ENCODE measurements at places on chromosomes 11 and 22.
A peak's percentile ranks its signal among the peaks of the same experiment; 100 is the strongest.

GRCh38 chr22:42702675-42703074 is 18.0 kb downstream of the A4GALT start:
- H3K36me3 ChIP-seq = no peaks in the 10 kb centered on the region
- no peak for DNase-seq
- H3K27ac ChIP-seq = no peak overlapping the region
- no peaks in the 10 kb centered on the region for H3K27me3 ChIP-seq

GRCh38 chr22:32050678-32051515 is 7.8 kb downstream of the SLC5A1 start:
- H3K4me1 ChIP-seq = peaks cover 3% of the 10 kb centered on the region
- H3K27me3 ChIP-seq = no peaks in the 10 kb centered on the region
- H3K36me3 ChIP-seq = no peaks in the 10 kb centered on the region
- peak; percentile 90 for DNase-seq
- no peak overlapping the region for H3K4me3 ChIP-seq

- H3K36me3 ChIP-seq = no peaks in the 10 kb centered on the region
- H3K4me1 ChIP-seq = no peaks in the 10 kb centered on the region
- no peak overlapping the region for H3K27ac ChIP-seq
- no peak for DNase-seq
These were observed 27.9 kb downstream of the PAX6 start for GRCh38 chr11:31783252-31783651.

GRCh38 chr22:30526656-30527055 is 19.9 kb downstream of the SEC14L6 start:
- no peaks in the 10 kb centered on the region for H3K36me3 ChIP-seq
- no peak overlapping the region for H3K27ac ChIP-seq
- no peaks in the 10 kb centered on the region for H3K27me3 ChIP-seq
- DNase-seq = no peak

GRCh38 chr11:65459552-65459951 is 37.0 kb downstream of the NEAT1 start:
- H3K27ac ChIP-seq = no peak overlapping the region
- H3K27me3 ChIP-seq = no peaks in the 10 kb centered on the region
- H3K4me1 ChIP-seq = no peaks in the 10 kb centered on the region
- H3K4me3 ChIP-seq = no peak overlapping the region
- no peaks in the 10 kb centered on the region for H3K36me3 ChIP-seq

GRCh38 chr11:19432370-19433061 is 191.8 kb upstream of the E2F8 start:
- H3K4me3 ChIP-seq = no peak overlapping the region
- no peaks in the 10 kb centered on the region for H3K27me3 ChIP-seq
- no peaks in the 10 kb centered on the region for H3K4me1 ChIP-seq
- H3K36me3 ChIP-seq = no peaks in the 10 kb centered on the region
- no peak for DNase-seq

GRCh38 chr11:7589861-7590260 is 76.1 kb downstream of the PPFIBP2 start:
- H3K27ac ChIP-seq = no peak overlapping the region
- H3K4me1 ChIP-seq = no peaks in the 10 kb centered on the region
- no peaks in the 10 kb centered on the region for H3K27me3 ChIP-seq
- H3K36me3 ChIP-seq = no peaks in the 10 kb centered on the region
- DNase-seq = no peak

GRCh38 chr11:9132203-9132878 is 40.9 kb upstream of the SCUBE2 start:
- no peak for DNase-seq
- no peaks in the 10 kb centered on the region for H3K27me3 ChIP-seq
- peaks cover 4% of the 10 kb centered on the region for H3K4me1 ChIP-seq
- no peaks in the 10 kb centered on the region for H3K36me3 ChIP-seq
- no peak overlapping the region for H3K27ac ChIP-seq

DNA sequence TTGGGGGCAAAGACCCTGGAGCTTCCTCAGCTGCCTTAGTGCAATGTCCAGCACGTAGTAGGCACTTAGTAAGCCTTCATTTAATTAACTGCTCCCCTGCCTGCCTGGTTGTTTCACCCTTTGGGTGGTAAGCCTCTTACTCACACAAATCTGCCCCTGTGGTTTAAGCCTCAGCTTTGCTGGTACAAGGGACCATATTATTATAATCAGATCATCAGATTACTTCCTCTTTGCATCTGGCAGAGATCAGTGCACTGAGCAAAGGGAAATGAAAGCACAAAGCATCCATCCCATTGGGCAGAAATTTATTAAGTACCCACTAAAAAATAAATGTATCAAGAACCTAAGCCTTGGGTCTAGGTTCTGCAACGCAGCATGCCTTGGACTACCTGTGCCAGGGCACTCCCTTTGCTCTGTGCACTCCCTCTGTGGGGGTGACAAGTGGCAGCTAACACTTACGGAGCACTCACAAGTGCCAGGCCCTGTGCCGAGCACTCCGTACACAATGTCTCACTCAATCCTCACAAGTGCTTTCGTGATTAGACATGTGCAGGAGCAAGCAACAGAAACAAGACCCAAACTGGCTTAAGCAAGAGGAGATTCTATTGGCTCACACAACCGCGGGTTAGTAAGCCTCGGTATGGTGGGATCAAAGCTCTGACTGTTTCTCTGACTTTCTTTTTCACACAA is 34.9 kb upstream of the DAGLA start:
- no peaks in the 10 kb centered on the region for H3K27me3 ChIP-seq
- no peaks in the 10 kb centered on the region for H3K36me3 ChIP-seq
- no peak overlapping the region for H3K27ac ChIP-seq
- no peaks in the 10 kb centered on the region for H3K4me1 ChIP-seq
- no peak overlapping the region for H3K4me3 ChIP-seq

GRCh38 chr11:133078591-133079404 is 453.5 kb downstream of the OPCML start:
- H3K4me3 ChIP-seq = no peak overlapping the region
- H3K27me3 ChIP-seq = peaks cover 5% of the 10 kb centered on the region

- no peaks in the 10 kb centered on the region for H3K27me3 ChIP-seq
- H3K4me1 ChIP-seq = peaks cover 26% of the 10 kb centered on the region
- H3K27ac ChIP-seq = no peak overlapping the region
- no peak overlapping the region for H3K4me3 ChIP-seq
These were observed 4.6 kb downstream of the CD151 start for GRCh38 chr11:837189-837989.

DNA sequence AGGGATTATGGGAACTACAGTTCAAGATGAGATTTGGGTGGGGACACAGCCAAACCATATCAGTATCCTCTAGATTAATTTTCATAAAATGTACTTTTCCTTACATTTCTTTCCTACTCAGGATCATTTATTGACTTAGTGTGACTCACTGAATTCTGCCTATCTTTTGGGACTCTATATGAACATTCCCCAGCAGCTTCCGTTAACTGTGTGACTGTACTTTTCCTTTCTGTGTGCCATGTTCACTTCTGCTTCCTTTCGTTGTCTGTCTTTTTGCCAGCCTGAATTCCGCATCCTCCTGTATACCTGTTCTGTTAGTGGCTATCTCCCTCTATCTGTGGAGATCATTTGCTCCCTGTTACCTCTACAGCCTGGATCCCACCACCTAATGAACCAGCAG is 48.8 kb downstream of the SPECC1L start:
- no peak for DNase-seq
- H3K27ac ChIP-seq = no peak overlapping the region
- no peaks in the 10 kb centered on the region for H3K36me3 ChIP-seq

GRCh38 chr11:57310630-57311086 is 14.1 kb downstream of the TNKS1BP1 start:
- H3K27ac ChIP-seq = peak overlapping the region; percentile 78
- peak overlapping the region; percentile 38 for H3K4me3 ChIP-seq
- H3K4me1 ChIP-seq = peaks cover 25% of the 10 kb centered on the region
- H3K27me3 ChIP-seq = no peaks in the 10 kb centered on the region

GRCh38 chr11:131370090-131370751 is at the start of gene NTM:
Gene NTM, plus strand, starts transcription at chr11:131370615.
- no peaks in the 10 kb centered on the region for H3K4me1 ChIP-seq
- H3K27ac ChIP-seq = no peak within 1 kb of the TSS
- peak; percentile 23 for DNase-seq
- peaks cover 11% of the 10 kb centered on the region for H3K27me3 ChIP-seq
- no peaks in the 10 kb centered on the region for H3K36me3 ChIP-seq
- H3K4me3 ChIP-seq = no peak within 1 kb of the TSS

DNA sequence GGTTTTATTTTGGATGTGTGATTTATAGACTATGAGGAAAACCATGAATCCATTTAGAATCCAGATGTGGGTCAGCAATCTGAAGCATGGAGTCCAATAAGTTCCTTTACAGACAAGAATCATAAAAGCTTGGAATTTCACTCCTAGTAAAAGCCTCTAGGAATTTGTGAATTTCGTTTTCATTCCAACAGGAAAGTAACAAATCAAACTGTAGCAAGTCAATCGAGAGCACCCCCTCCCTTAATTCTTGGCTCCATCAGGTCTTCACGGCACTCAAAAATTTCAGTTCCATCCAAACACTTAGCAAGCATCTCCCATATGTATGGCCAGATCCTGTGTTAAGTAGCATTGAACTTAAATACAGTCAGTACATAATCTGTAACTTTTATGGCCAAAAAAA is 143.6 kb upstream of the POU2AF2 start:
- no peak overlapping the region for H3K27ac ChIP-seq
- H3K4me3 ChIP-seq = no peak overlapping the region
- no peaks in the 10 kb centered on the region for H3K36me3 ChIP-seq
- DNase-seq = no peak
- no peaks in the 10 kb centered on the region for H3K4me1 ChIP-seq
- no peaks in the 10 kb centered on the region for H3K27me3 ChIP-seq

DNA sequence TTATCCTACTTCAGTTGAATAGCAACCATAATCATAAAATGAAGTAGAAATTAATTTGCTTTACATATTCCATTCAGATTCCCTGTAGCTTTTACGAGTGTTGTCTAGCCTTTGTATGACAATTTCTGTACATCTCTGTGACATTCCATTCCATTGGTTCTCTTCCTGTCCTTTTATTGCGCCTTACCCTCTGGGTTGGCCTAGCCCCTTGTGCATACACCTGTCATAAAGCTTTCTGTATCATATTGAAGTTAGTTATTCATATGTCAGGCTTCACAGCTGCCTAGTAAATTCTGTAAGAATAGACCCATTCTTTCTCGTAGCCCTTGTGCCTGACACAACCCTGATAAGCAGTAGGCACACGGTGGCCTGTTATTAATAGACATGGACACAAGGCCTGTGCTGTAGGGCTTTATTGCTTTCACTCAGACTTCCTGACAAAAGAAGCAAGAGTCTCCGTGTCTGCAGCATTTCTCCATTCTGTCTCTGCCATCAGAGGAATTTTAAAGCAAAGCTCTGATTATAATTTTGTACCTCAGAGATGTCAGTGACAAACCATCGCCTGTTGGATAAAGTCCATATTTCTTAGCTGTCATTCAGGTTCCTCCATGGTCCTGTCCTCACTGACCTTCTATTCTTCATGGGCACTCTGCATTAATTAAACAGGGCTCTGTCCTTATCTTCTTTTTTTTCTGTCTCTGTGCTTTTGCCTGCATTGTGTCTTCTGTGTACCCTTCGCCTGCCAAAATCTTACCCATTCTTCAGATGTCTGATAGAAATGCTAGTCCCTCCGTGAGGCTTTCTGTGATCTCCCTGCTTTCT is 49.4 kb downstream of the BID start:
- no peak for DNase-seq
- H3K27me3 ChIP-seq = no peaks in the 10 kb centered on the region

GRCh38 chr11:63915961-63916836 is 765 bp downstream of the RCOR2 start:
- no peaks in the 10 kb centered on the region for H3K27me3 ChIP-seq
- peak overlapping the region; percentile 23 for H3K4me3 ChIP-seq
- DNase-seq = no peak
- peaks cover 14% of the 10 kb centered on the region for H3K4me1 ChIP-seq
- H3K36me3 ChIP-seq = no peaks in the 10 kb centered on the region

DNA sequence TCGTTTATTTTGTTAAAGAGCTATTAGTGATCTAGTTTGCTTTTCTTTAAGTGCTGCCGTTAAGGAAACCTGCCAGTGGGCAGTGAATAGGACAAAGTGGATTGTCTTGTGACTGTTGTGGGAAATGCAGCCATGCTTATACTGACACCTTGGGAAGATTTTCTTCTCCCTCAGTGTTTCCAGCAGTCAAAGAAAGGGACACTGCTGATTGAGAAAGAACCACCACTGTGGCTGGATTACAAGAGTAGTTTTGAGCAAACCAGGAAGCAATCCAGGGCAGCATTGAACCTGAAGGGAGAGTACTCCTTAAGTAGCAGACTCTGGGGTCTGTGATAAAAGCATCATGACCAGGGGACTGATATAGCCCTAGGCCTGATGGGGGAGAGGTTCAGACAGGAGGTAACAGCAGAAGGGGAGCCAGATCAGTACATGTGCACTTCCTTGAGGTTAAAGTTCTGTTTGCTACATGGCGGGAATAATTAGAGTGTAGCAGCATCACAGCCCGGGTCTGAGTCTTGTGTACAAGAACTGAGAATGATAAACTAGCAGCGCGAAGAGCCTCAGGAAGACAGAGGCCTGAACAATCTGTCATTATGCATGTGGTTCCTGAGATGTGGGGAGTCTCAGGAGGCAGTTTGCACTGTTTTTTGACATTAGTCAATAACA is 167.8 kb downstream of the C11orf91 start:
- no peak for DNase-seq
- H3K36me3 ChIP-seq = no peaks in the 10 kb centered on the region
- no peaks in the 10 kb centered on the region for H3K27me3 ChIP-seq
- H3K4me1 ChIP-seq = no peaks in the 10 kb centered on the region
- H3K4me3 ChIP-seq = no peak overlapping the region
- no peak overlapping the region for H3K27ac ChIP-seq

GRCh38 chr11:102946237-102946636 is 9.3 kb downstream of the MMP13 start:
- no peaks in the 10 kb centered on the region for H3K36me3 ChIP-seq
- no peak for DNase-seq
- no peaks in the 10 kb centered on the region for H3K4me1 ChIP-seq
- no peaks in the 10 kb centered on the region for H3K27me3 ChIP-seq
- H3K27ac ChIP-seq = no peak overlapping the region

GRCh38 chr11:128868841-128869671 is 2.0 kb upstream of the KCNJ1 start:
- H3K4me3 ChIP-seq = no peak overlapping the region
- no peak for DNase-seq
- no peaks in the 10 kb centered on the region for H3K4me1 ChIP-seq
- H3K36me3 ChIP-seq = no peaks in the 10 kb centered on the region

DNA sequence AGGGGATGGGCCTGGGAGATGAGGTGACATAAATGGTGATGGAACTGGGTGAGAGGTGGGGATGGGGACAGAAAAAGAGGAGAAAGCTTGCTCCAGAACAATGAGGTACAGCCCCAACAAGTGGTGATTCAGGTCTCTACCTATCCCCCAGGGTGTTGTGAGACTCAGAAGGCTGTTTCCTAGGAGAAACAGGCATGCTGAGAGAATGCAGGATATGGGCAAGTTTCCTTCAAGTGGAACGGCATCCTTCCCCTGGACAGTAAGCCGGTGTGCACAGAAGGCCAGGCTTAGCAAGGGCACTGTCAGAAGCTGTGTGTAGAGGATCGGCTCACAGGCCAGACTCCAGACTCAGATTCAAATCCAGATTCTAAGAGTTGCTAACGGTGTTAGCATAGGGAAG is 34.1 kb upstream of the CRTAM start:
- no peak overlapping the region for H3K27ac ChIP-seq
- no peaks in the 10 kb centered on the region for H3K4me1 ChIP-seq
- H3K4me3 ChIP-seq = no peak overlapping the region
- no peaks in the 10 kb centered on the region for H3K36me3 ChIP-seq

All from prostate gland (tissue), 2 donors.